ENCODE measurements at places on chromosomes 3 and 15.

DNA sequence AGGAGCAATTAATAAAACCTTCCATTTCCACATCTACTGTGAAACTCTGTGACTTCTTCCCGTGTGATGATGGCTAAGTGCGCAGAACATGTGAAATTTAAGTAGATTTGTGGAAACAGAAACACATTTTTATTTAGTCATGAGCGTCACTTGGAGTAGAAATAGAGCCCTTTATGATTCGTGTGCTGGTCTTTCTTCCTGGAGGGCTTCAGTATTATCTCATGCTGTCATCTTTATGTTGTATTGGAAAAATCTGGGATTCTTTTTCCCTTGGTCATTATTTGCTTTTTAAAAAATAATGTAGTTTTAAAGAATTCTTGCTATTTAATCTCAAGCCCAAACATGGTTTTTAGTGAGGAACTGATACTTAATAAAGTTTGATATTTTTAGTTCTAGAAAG is 284.0 kb upstream of the CTDSPL start:
- DNase-seq = no peak

DNA sequence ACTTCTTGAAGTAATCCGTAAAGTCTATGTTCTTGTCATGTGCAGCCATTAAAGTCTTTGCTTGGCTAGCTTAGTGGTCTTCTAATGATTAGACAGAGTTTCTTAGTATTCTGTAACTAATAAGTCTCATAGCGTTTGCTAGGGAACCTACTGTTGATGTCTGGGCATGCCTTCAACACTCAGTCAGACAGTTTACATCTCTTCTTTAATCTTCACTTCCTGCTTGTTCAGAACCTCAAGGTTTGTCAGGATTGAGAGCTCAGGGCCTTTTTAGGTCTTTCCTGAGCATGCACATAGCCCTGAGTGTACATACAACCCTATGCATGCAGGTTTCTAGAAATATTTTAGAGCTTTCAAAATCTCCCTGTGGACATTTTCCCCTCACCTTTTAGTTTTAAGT is 426.3 kb downstream of the AGBL1 start:
- DNase-seq = no peak

GRCh38 chr3:99772171-99772570 is 45.5 kb upstream of the CMSS1 start:
- no peak for DNase-seq

DNA sequence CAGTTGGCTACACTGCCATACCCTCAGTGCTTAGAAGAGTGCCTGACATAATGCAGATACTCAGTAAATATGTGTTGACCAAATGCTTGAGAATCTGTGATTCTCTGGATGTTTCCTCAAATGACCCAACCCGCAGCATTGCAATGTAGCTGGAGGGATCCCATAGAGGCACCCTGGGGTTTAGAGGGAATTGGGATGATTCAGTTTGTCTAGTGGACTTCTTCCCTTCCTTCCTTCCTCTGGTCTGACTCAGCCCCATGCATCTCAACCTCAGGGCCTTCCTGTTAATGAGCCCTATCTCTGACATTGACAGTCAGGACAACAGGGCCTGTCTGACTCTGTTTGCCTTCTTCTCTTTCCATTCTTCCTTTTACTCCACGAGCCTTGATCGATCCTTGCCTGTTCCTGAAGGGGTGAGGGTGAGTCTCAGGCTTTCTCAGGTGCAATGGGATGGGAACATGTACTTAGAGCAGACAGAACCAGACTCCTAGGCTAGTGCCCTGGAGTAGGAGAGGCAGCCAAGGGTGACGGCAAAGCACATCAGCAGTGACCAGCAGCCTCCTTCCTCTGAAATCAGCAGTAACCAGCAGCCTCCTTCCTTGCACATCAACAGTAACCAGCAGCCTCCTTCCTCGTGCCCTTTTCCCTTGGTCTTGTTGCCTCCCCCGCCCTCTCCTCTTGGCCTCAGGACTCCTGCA is 78.2 kb downstream of the DGKG start:
- DNase-seq = no peak

DNA sequence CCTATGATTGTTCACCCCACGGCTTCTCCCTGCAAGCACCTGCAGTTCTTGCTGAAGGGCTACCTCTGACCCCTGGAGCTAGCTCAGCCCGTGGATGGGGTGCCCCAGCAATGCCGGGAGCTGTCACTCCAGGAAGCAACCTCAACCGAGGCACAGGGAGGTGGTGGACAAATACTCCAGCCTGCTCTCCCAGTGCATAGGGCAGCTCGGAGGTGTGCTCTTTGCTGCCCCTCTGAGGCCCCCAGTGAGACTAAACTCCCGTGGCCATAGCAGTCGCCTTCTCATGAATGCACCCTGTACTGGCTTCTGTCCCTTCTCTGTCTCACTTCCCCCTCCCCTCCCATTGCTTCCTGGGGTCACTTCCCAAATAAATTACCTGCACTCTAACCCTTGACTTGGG is 48.5 kb downstream of the LINGO1 start:
- DNase-seq = no peak

DNA sequence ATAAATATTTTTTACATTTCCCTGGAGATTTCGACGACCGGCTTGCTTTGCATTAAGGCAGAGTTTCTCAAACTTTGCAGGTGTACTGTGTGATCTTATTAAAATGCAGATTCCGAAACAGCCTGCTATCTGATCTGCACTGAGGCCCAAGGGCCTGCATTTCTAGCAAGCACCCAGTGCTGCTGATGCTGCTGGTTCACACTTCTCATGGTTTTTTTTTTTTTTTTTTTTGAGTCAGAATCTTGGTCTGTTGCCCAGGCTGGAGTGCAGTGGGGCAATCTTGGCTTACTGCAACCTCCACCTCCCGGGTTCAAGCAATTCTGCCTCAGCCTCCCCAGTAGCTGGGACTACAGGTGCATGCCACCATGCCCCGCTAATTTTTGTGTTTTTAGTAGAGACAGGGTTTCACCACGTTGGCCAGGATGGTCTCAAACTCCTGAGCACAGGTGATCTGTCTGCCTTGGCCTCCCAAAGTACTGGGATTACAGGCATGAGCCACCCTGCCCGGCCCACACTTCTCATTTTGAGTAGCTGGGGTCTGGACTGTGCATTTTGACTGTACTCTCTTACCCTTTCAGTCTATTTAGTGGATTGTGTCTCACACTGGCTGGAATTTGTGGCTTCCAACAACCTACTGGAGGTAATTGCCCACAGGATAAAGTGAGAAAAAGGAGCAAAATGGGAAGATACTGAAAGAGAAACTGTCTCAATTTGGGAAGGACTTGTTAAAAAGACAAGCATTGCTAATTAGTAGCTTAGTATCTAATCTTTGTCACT is 94.1 kb downstream of the ITPR1 start:
- no peak for DNase-seq

- DNase-seq = no peak
Observed at GRCh38 chr3:188877381-188877780, 294.4 kb upstream of the TPRG1 start.

DNA sequence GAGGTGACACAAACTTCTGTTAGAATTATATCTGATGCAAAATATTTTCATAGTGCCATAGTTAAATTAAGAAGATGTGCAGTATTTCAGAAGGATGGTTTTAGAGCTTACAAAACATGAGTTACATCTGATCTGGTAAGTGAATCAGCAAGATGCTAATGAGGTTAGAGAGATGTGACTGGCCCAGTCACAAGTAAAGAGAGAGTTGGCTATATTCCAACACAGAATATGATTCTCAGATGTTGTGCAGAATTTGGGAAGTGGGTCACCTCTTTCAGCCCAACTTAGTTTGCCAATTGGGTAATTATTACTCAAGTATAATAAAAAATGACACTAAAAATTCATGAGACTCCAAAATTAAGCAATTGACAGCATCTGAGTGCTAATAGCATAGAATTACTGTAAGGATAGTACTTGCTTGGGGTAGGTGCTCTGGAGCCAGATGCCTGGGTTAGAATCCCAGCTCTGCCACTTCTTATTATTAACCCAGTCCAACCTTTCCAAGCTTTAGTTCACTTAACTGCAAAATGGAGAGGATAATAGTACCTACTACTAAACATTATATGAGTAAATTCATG is 30.8 kb downstream of the P2RY1 start:
- DNase-seq = no peak

GRCh38 chr3:89946884-89947283 is 839.5 kb downstream of the EPHA3 start:
- no peak for DNase-seq

DNA sequence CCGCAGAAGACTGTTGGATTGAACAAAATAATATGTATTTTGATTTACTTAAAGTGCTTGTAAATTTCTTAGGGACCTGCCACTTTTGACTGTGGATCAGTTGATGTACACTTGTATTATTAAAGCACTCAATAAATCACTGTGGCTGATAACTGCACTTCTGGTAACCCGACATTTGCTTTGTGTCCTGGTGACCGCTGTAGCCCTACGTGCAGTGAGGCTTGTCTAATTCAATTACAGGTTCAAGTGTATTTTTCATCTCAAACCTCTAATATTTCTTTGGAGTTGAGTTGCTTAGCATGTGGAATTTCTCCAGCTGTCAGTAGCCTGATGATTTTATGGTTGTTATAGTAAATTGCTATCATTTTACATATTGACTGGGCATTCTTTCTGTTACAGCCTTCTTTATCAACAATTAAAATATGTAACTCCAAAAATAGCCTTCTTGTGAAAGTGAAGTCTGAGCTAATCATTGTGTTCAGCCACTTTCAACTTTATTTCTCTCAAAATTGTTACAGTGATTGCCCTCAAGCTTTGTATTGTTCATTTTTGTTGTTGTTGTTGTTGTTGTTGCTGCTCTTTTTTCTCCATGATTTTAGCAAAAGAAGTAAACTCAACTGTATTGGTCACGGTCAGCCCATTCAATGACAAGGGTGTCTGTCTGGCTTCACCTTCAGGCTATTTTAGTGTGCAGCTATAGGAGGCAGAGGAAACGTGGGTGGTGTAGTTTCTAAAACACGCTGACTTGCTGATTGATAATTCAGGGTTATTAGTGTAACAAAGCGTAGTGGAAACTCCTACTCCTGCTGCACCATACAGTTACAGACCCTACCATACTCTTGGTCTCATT is 215.1 kb upstream of the UBE2E1 start:
- no peak for DNase-seq

DNA sequence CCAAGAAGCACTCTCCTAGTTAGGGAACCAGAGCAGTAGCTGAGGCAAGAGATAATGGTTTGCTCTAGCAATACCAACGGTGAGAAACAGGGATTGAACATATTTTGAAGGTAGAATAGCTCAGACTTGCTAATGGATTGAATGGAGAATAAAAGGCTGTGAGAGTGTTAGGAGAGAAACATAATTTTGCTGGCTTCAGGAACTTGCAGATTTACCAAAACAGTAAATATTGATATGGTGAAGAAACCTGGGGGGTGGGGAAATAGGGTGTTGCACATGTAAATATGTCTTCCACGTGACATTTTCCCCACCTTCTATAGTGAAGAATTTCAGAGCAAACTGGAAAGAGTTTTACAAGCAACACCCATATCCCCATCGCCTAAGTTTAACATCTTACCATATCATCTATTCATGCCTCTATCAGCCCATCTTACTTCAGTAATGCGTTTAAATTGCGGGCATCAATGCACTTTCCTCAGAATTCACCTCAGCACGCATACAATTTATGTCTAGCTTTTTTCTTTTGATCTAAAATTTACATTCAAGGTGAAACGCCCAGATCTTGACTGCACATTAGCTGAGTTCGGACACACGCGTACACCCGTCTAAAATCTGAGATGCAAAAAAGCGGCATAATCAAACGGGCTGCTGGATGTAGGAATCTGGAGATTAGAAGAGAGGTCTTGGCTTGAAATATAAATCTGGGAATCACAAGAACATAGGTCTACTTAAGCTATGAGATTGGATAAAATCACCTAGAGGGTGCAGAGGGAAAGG is 891 bp upstream of the NR1D2 start:
- no peak for DNase-seq

GRCh38 chr15:27017168-27017809 is 46.3 kb downstream of the GABRG3 start:
- peak; percentile 4 for DNase-seq

Data from stimulated activated CD8-positive, alpha-beta memory T cell treated with anti-CD3 and anti-CD28 coated beads, Interleukin-7, amount 100 ng/mL, for 24 hours (primary cell).